ENCODE measurements at places on chromosomes 12 and 14. TPM values are rescaled to one million over a fixed set of nuclear protein-coding genes. Genes with fewer than 3 reads are reported as not detected.

The LYZ gene
- polyA plus RNA-seq, result 33.3 TPM

The SAMD15 gene
- polyA plus RNA-seq, result 8.0 TPM

The PZP gene
- 0.56 TPM for polyA plus RNA-seq

The MDGA2 gene
- 2.1 TPM for polyA plus RNA-seq

The SDR9C7 gene
- polyA plus RNA-seq, result 0.16 TPM

The PARPBP gene
- polyA plus RNA-seq, result 13.2 TPM
